ENCODE measurements at places on chromosomes 6 and 20.

DNA sequence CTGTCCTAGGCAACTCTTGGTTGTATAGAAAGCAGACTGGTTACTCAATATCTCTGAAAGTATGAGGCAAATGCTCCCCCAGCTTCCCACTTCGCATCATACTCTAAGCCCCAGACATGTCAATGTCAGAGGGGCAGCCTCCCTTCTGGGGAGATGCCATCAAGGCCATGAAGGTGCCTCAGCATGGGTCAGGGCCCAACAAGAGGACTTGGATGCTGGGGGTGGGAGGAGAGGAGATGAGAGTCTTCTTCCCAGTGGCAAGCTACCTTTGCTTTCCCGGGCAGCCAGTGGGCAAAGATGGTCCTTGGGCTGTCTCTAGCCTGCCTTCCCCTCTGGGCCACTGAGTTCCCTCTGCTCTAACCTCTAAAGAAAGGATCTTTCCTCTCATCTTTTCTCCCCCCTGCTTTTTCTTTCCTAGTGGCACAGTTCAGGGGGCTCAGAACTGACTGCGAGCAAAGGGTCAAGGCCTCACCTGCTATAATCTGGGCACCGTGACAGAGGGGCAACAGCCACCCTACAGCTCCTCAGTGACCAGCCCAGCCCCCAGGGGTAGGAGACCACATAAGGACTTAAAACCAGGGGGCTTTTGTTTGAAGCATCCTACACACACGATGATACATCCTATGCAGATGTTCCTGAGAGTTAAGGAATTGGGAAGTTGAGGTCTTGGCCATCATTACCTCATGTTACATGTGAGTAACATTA is 26.2 kb downstream of the MOCS1 start:
- DNase-seq = no peak

DNA sequence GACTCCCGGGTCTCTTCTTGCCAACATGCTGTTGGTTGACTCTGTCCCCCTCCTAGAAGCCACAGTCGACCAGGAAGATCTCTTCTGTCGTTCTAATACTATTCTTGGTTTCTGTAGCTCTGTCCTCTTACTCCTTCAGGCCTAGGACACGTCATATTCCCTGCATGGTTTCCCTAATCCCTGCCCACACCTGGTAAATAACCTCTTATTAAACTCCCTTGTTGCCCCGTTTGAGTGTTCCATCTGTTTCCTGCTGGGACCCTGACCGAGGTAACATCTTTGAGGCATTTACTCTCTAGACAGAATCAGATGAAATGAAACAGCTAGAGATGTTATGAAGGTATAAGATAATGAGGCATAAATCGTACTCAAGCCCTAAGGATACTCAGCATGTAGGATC is 68.1 kb downstream of the PLCB4 start:
- no peak for DNase-seq

- DNase-seq = no peak
Measured at GRCh38 chr6:7035837-7036249, 71.9 kb upstream of the RREB1 start.

DNA sequence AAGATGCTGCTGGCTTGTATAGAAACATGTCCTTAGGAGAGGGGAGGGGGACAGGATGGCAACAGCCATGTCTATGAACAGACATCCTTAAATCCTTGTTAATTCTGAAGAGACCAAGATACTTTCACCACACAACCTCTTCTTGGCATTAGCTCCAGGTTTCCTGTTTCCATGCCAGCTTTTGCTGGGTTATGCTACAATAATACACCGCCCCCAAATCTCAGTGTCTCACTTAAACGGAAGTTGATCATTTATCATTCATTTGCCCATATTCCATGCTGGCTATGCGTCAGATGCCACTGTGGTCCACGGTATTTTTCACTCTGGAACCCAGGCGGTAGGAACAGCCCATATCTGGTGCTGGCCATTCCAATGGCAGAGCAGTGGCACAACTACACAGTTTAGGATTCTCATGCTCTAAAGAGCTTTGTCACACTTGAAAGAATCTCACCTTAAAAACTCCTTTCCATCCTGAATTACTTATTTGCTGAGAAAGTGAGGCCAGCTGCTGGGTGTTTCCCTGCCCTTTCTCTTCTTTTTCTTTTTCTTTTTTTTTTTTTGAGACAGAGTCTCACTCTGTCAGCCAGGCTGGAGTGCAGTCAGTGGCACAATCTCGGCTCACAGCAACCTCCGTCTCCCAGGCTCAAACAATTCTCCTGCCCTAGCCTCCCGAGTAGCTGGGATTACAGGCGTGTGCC is 3.7 kb upstream of the RNASET2 start:
- DNase-seq = no peak

GRCh38 chr20:23278172-23278571 is 72.4 kb upstream of the NXT1 start:
- no peak for DNase-seq

GRCh38 chr20:41183831-41184230 is 46.5 kb downstream of the PLCG1 start:
- no peak for DNase-seq

GRCh38 chr6:154602296-154602695 is 91.8 kb upstream of the CNKSR3 start:
- DNase-seq = no peak

DNA sequence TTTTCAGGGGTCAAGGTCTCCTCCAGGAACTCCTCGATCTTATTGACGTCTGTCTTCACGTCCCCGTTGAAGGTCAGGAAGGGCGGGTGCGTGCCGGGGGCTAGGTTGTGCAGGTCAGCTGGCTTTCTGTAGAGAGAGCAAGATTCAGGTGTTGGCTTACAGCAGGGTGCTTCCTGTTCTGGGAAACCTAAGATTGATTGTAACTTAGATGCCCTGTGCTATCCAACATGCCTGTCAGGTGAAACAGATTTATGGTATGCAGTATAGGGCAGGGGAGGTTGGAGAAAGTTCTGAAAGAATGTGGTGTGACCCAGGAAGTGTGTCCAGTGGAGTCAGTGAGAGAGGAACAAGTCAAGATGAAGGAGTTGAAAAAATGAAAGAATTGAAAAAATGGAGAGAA is 66.4 kb downstream of the CLIC5 start:
- no peak for DNase-seq

- DNase-seq = no peak
Measured at GRCh38 chr6:137823826-137824555, 43.1 kb upstream of the TNFAIP3 start.

- no peak for DNase-seq
Measured at GRCh38 chr6:158038291-158039177, 56.9 kb downstream of the SYNJ2 start.

- no peak for DNase-seq
Measured at GRCh38 chr20:38125157-38126056, 39.7 kb downstream of the TGM2 start.

DNA sequence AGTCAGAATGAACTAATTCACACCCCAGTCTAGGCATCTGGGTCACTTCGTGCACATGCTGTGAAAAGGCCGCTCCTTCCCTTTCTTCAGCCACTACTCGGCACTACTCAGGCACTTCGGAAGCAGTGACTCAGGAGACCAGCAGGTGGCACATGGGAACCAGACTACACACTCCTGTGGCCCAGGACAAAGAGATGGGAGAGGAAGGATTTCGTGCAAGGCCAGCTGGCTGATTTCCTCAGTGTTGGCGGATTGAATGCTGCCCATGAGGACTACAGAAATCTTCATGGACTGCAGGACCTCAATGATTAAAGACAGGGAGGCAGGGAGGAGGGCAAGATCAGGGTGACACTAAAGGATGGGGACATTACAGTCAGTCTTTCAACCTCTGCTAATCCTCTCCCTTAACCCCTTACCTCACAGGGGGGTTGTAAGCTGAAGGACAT is 117.8 kb upstream of the SPACA1 start:
- DNase-seq = peak; percentile 70

GRCh38 chr20:16607364-16608276 is 34.4 kb upstream of the KIF16B start:
- DNase-seq = no peak

DNA sequence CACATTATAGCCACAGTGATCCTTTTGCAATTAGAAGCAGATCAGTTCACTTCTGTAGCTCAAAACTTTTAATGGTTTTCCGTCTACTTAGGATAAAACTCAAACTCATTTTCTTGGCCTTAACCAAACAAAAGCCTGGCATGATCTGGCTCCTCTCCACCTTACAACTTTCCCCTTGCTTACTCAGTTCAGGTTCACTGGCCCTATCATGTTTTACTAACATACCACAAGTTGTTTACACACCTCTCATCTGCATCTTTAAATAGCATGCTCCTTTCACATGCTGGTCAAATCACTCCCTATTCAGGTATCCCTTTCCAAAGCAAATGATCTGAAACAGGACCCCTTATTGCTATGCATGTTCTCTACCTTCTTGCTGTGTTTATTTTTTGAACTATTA is 191.4 kb upstream of the FAM83B start:
- no peak for DNase-seq

DNA sequence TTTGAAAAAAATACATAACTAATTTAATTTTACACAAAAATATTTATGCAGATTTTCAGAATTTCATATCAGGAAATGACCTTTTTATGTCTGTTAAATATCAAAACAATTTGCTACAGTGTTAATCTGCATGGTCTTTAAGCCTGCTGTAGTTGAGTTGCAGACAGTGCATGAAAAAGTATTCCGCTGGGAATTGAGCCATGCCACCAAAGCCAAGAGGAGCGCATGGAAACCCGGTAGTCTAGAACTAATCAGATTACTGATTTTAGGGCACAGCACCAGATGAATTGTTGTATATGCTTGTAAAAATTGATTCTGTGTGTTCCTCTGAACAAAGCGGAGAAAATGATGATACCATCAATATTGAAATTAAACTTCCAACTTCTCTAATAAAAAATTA is 34.3 kb upstream of the LAMP5 start:
- DNase-seq = no peak

DNA sequence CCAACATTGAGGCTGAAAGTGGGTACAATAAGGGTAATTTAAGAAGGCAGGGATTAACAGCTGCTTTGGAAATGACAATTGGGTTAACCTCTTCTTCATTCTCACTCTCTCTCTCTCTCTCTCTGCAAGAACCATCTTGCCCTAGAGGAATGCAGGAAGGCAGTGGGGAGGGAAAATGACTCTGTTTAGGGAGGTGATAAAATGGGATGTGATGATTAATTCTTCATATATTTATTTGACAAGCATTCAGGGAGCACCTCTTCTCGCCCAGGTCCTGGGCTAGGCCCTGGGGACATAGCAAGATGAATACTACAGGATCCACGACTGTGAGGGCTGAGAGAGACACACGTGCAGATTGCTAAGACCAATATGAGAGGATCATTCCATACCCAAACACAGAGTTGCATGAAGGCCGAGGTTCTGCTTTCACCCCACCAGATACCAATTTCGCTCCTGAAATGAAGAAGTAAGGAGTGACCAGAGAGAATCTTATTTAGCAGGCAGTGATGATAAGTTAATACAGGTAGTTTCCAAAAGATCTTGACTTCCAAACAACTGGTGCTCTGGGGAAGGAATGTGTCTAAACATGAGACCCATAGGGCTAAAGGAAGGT is 13.3 kb upstream of the PTPN1 start:
- no peak for DNase-seq

DNA sequence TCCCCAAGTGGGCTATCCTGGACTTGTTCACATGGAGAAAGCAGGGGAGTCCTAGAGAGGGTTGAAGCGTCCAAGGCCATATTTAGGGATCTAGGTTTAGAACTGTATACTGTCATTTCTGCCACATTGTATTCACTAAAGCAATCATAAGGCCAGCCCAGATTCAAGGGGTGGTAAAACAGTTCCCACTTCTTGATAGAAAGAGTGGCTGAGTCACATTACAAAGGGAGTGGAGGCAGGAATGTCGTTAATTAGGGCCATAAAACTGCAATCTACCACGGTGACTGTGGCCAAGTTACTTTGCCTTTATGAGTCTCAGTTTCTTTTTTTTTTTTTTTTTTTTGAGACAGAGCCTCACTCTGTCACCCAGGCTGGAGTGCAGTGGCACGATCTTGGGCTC is 7.4 kb upstream of the UBR2 start:
- DNase-seq = no peak

GRCh38 chr6:75556240-75556639 is 45.4 kb upstream of the SENP6 start:
- no peak for DNase-seq

DNA sequence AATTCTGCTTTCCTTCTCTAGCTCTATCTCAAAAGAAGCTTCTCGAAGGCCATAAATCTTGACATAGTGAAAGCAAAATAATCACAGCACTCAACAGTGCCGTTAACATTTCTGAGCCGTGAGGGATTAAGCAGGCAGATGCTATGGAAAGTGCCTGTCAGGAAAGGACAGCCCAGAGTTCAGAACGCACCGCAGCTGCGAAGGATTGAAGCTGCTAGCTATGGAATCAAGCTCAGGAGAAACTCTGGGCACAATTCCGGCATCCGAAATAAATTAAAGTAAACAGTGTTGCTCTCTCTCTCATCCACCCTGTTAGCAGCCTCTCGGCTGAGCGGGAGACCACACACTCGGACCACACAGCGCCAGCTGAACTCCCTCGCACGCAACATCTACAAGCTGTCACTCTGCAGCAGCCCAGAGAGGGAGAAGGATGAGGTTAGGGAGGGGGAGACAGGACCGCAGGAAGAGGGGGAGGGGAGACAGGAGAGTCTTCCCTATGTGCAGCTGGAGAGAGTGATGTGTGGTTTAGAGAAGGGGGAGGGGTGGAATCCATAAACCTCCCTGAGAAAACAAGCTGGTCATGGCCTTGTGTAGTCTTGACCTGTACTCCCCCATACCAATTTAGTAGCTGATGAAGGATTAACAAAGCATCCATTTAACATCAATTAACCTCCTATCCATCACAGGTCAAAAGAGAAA is 9.0 kb downstream of the EXOC2 start:
- no peak for DNase-seq

- DNase-seq = no peak
Measured at GRCh38 chr6:145020114-145020513, 715.2 kb downstream of the EPM2A start.

DNA sequence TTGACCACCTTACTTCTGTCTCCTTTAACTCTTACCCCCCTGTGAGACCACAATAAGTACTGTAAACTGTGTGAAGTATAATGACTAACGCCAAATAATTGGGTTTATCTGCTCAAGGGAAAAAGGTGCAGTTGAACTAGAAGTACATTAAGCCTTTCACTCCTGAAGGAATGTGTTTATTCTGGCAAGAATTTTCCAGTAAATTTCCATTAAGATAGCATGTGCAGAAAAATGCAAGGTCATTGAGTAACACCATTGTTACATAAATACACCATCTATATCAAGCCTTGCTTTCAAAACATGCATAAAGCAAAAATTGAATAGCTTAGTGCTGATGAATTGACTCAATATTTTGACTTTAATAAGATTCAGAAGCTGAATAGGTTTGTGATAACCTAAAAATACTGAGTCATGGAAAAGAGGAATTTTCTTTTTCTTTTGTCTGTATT is 65.4 kb downstream of the ARHGAP18 start:
- DNase-seq = no peak
